ENCODE measurements at places on chromosomes 16 and 17.

DNA sequence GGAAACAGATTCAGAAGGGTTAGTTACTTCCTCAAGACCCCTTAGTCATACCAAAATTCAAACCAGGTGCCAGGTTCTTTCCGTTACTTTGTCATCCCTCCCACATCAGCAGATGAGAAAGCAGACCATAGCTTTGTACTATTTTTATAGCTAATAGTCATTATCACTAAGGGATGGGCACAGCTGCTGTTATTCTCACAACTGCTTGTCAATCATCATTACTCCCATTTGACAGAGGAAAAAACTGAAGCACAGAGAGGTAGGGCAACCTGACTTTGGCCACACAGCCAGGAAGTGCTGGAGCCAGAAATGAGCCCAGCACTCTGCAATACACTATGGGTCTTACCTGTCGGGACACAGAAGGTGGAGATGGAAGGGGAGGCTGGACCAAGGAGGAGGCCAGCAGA, 30.0 kb downstream of the TEKT5 start:
- DNase-seq = no peak

- no peak for DNase-seq
These were observed 151.7 kb downstream of the PRKCB start for GRCh38 chr16:23987443-23987842.

- peak; percentile 47 for DNase-seq
These were observed 25.6 kb downstream of the WIPI1 start for GRCh38 chr17:68431661-68432071.

- DNase-seq = no peak
These were observed 523 bp downstream of the KCTD2 start for GRCh38 chr17:75047398-75048098.

GRCh38 chr16:27285676-27286196, 17.2 kb upstream of the NSMCE1 start:
- DNase-seq = peak; percentile 38

- no peak for DNase-seq
These were observed 24.5 kb upstream of the C1QTNF8 start for GRCh38 chr16:1120577-1120941.

GRCh38 chr16:11105038-11105903, 150.7 kb downstream of the SOCS1 start:
- peak; percentile 97 for DNase-seq

DNA sequence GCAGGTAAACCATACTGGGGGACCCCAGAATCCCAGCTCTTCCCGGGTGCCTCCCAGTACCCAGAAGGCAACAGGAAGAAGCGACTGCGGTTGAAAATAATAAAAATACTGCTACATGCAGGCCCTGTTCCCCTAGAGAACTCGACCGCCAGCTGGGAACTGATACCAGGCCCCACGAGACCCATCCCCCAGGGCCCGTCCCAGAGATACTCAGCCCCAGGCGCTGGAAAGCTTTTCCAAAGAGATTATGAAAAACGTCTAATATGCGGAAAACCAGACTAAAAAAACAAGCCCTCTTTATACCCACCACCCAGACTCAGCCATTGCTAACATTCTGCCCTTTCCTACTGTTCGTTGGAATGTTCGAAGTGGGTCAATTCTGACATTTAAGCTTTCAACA, 12.9 kb upstream of the MEAK7 start:
- DNase-seq = no peak

- DNase-seq = no peak
These were observed 148.0 kb downstream of the KCNJ12 start for GRCh38 chr17:21524211-21524591.

- no peak for DNase-seq
These were observed 4.6 kb downstream of the GAN start for GRCh38 chr16:81319221-81319912.

GRCh38 chr17:77526728-77527350, 386.1 kb downstream of the SEC14L1 start:
- no peak for DNase-seq

DNA sequence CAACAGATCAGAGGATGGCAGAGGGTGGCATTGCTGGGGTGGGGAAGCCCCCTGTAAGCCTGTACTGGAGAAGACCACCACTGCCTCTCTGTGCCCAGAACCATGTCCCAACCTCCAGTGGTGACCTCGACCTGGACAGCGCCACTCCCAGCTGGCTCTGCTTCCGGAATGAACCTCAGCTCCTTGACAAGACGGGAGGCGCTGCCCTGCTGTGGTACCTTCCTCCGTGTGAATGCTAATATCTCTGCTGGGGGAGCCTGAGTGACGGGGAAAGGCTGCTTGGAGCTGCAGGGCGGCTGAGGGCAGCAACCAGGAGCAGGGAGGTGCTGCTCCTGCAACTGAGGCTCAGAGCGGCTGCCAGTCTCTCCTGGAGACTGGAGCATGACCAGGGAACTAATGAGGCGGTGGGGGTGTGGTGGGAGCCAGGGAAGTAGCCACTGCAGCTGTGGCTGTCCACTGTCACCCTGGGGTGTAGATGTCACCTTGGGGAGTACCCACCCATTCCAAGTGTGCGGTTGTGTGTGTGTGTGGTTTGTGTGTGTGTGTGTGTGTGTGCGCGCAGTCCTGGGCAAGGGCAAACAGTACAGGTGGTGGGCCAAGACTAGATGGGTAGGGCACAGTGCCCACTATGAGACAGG, 6.2 kb downstream of the PRCD start:
- DNase-seq = no peak

DNA sequence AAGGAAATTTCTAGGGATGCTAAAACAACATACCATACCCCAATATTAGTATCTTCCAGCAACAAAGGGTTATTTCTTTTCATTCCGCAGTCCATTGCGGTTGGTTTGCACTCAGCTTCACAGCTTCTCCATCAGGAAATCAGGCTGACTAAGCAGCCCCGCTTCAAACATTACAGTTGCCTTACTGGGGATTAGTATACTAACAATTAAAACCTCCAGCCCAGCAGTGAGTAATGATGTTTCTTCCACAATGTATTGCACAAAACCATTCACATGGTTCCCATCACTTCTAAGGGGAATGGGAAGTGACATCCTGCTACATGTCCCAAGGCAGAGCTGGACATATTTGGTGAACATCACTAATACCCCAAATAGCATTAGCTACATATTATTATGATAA, 1384.9 kb downstream of the CDH8 start:
- no peak for DNase-seq

DNA sequence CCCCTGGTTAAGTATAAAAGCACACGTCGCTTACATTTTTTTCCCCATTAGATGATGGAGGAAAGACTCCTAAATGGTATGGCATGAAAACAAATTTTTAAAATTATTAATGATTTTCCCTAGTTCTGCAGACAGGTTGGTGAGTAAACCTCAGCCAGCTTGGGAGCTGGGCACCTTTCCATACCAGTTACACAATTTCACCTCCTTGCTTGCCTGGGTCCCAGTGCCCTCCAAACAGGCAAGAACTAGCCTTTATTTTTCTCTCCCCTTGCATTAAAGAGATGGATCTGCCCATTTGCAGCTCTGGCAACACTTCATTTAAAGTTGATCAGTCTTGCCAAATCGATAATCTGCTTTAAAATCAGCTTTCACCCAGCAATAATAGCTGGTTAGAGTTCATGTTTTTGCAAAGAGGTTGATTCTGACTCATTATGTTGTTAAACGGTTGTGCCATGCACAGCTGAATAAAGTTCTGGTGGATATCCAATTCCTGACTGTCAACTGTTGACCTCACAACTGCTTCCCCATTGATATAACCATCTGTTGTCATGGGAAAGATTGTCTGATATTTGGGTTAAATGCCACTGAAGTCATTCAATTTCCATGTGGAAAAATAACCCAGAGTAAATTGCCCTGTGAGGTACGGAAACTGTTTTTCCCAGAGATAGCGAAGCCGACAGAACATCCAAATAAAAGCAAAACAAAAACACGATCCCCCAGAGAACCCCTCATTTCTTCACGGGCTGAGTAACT, 1.3 kb downstream of the C17orf58 start:
- DNase-seq = no peak

GRCh38 chr16:35221482-35222185, 1762.2 kb downstream of the TP53TG3F start:
- DNase-seq = no peak

- no peak for DNase-seq
These were observed 87.9 kb downstream of the ZNF18 start for GRCh38 chr17:11909348-11909747.

- DNase-seq = no peak
These were observed 8.5 kb downstream of the ZACN start for GRCh38 chr17:76087531-76087930.

GRCh38 chr16:12434567-12434966, 369.1 kb downstream of the CPPED1 start:
- no peak for DNase-seq
